ENCODE measurements at places on chromosomes 13 and 19. TPM values are rescaled to one million over a fixed set of nuclear protein-coding genes. Genes with fewer than 3 reads are reported as not detected.

UNC13A gene
- total RNA-seq: 6.5 TPM

KCNK6 gene
- total RNA-seq: 9.3 TPM

DPF1 gene
- 1.0 TPM for total RNA-seq

TLE2 gene
- 14.1 TPM for total RNA-seq

STOML3 gene
- total RNA-seq: not detected

SIGLEC8 gene
- not detected for total RNA-seq

HNRNPA1L2 gene
- total RNA-seq: 3.1 TPM

RFPL4A gene
- not detected for total RNA-seq

COL4A1 gene
- total RNA-seq: 2,000 TPM

ZNF543 gene
- total RNA-seq: 11.2 TPM

ADAMTS10 gene
- total RNA-seq: 29.1 TPM

CEACAM18 gene
- not detected for total RNA-seq

ZNF284 gene
- total RNA-seq: 4.1 TPM

GPC5 gene
- 0.13 TPM for total RNA-seq

NDUFA13 gene
- 128 TPM for total RNA-seq

KCTD12 gene
- total RNA-seq: 46.5 TPM

KIR2DL4 gene
- total RNA-seq: not detected
